ENCODE measurements at places on chromosomes 12 and 14.
A peak's percentile ranks its signal among the peaks of the same experiment; 100 is the strongest.

GRCh38 chr12:111773801-111774551, 7.2 kb downstream of the ALDH2 start:
- peak; percentile 64 for DNase-seq

- no peak for DNase-seq
Measured at GRCh38 chr12:108744021-108744897, 12.9 kb upstream of the CORO1C start.

DNA sequence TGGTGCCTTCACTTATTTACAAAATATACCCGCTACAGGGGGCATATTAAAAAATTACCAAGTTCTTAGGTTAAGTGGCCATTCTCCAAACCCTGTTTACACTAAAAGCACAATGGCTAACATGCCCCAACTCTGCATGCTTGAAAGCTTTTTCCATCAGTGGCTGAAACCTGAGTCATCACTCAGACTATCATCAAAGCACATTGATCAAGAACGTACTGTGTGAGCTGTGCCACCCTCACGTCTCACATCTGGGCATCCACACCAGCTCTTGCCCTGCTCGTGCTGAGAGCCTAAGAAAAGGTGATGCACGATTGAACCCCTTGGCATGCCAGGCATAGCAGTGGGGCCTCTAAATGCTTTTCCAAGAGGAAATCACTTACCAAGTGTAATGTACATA, 13.2 kb downstream of the AQP6 start:
- no peak for DNase-seq

DNA sequence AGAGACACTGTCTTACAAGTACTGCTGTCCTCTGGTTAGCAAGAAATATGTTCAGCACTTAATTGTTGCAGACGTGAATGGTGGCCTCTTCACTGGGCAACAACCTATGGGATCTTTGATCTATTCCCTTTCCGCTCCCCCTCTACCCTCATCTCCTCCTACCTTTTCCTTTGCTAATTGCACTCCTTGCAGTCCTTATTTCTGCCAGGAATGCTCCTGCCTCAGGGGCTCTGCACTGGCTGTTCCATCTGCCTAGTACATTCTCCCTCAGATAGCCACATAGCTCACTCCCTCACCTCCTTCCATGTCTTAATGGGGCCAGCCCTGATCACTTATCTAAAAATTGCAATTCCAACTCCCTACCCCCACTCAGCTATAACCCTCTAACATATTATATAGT, 4.5 kb upstream of the NFYB start:
- no peak for DNase-seq

GRCh38 chr14:36233217-36233616, 56.7 kb upstream of the PTCSC3 start:
- DNase-seq: no peak

DNA sequence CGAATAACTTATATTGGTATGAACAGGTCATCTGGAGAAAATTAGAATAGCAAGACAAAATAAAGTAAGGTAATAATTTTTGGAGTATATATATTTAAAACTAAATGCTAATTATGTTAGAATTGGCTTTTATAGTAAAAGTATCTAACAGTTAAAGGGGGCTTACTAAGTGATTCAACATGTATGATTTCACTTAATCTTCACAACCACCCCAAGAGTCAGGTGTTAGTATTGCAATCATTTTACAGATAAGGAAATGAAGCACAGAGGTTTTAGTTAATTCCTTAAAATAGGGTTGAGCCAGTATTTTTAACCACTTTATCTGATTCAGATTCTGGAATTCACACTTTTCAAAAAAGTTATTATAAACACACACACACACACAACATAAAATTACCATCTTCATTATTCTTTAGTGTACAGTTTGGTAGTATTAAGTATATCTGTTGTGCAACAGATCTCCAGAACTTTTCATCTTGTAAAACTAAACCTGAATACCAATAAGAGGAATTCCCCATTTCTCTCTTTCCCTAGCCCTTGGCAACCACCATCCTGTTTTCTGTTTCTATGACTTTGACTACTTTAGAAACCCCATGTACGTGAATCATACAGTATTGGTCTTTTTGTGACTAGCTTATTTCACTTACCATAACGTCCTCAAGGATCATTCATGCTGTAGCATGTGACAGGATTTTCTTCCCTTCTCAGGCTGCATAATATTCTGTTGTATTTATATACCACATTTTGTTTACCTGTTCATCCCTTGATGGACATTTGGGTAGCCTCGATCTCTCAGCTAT, 12.5 kb downstream of the A2M start:
- DNase-seq: no peak

GRCh38 chr14:24817212-24818057, 183.4 kb upstream of the GZMB start:
- no peak for DNase-seq

DNA sequence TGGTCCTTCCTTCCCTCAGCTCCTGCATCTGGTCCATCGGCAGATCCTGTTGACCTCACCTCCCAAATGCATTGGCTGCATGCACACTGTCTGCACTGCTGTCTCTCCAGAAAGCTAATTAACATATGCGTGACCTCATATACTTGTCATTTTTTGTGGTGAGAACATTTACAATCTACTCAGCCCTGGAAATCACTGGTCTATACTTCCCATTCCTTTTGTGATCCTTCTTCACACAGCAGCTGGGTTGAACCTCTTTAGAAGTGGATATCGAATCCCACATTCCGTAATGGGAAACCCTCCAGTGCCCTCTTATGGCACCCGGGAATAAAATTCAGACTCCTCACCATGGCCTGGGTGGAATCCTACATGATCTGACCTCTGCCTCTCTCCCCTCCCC, 45.0 kb downstream of the SMOC1 start:
- no peak for DNase-seq

DNA sequence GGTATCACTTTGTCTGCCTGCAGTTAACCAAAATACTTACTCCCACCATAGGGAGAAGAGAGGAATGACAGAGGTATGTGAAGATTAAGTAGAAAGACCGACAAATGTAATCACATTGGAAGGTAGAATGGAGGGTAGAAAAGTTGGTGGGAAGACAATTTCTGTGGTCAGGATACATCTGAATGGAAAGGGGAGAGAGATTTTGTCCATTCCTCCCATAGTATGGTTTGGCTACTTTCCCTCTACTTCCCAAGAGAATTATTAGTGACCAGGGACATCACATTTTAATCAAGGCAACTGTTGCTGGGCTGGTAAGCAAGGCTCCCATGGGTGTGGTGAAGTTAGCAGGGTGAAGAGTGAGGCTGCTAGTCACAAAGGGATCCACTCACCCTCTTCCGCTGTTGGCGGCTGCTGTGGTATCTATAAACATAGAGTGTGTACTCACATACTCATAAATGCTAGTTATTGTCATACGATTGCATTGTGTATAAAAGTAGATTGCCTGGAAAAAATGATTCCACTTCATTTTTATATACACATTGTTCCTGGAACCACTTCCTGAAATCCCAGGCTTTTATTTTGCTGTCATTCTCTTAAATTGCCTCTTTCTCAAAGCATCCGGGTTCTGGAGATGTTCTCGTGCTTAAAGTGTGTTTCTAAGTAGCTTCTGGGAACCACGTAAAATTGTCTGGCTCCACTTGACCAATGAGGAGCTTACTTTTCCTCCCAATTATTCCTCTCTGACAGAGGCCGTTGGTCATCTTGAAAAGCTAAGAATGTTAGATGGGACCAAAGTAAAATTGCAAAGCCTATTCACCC, 413.1 kb downstream of the ZFP36L1 start:
- no peak for DNase-seq

DNA sequence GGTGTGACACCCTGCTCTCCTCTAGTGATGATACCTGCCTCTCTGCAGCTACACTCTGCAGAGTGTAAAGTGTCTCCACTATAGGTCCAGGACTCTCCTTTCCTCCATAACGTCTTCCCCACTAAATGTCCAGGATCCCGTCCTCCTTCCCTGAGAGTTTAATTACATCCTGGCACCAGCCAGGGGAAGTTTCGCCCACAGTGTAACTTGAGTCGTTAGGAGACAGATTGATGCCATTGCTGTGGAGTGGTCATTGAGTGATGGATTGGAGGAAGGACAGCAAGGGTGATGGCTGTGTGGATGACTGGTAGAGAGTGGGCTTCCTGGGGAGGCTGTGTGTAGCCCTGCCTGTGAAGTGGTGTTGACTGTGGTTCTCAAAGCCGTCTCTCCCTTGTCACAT, 84.0 kb upstream of the TMEM132D start:
- no peak for DNase-seq

- DNase-seq: no peak
Measured at GRCh38 chr12:99049774-99050173, 404.7 kb downstream of the APAF1 start.

DNA sequence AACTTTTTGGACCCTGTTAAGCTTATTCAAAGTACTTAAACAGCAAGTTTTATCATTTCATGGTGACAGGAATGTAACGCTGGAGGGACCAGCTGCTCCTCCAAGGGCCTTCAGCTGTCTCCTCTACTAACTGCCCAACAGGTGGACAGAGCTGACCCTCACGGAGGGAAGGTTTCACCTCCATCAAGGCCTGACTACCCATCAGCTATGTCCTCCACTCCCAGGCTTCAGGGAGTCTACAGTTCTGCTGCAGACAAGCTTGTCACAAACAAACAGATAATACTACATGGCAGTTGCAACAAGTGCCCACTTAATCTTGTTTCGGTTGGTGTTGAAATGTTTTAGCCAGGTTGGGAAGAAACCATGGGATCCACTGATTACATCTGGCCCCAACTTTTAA, 175.1 kb downstream of the TTC7B start:
- no peak for DNase-seq

GRCh38 chr12:82055391-82055790, 296.2 kb upstream of the PPFIA2 start:
- no peak for DNase-seq

GRCh38 chr12:132582582-132583410, 27.6 kb downstream of the LRCOL1 start:
- DNase-seq: no peak

DNA sequence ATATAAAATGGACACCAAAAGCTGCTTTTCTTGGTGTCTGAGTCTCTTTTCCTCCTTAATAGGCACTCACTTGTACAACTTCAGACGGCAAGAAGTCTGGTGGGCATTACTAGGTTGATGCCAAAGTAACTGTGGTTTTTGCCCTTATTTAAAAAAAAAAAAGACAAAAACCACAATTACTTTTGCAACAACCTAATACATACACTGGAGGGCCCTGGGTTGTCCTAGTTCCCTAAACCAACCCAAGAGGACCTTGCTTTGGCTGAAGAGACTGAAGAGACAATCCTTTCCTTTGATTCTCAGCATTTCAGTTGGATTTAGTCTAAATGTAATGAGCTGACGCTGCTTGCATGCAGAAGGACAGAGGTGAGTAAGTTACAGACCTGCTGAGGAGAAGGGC, 16.2 kb upstream of the PLEKHG3 start:
- DNase-seq: no peak

DNA sequence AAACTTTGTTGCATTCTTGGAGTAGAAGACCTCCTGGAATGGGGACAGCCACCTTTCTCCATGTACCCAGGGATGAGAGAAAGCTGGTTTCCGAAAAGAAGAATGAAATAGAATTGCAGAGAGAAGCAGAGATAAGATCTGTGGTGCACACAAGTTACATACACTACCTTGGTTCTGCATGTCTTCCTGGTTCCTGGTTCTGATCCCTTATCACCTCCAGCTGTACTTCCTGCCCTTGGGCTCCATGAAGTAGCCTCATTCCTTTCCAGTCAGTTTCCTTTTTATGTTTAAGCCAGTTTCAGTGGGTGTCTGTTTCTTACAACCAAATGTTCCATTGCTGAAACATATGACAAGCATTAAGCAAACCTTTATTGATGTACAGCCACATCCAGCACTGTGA, 69.3 kb downstream of the FBXW8 start:
- DNase-seq: no peak

GRCh38 chr12:76757694-76758093, 6.2 kb upstream of the ZDHHC17 start:
- DNase-seq: no peak

DNA sequence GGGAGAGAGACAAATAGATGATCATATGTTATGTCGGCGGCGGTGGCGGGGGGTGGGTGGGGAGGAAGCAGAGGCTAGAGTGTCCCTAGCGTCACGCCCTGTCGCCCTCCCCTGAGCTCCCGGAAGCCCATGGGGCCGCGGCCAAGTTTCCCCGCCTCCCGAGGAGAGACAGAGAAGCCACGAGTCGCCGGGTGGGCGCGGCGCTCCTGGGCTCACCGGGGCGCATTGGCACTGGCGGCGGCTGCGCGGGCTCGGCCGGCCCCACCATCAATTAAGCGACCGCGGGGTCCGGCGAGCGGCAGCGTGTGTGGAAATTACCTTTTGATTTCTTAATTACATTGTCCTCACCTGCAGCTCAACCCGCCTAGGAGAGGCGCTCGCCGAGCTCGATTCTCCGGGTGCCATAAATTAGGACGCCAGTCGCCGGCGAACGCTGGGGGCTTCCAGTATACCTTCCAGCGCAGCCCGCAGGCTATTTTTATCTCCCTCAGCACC, 119.9 kb upstream of the LHX5 start:
- DNase-seq: no peak

DNA sequence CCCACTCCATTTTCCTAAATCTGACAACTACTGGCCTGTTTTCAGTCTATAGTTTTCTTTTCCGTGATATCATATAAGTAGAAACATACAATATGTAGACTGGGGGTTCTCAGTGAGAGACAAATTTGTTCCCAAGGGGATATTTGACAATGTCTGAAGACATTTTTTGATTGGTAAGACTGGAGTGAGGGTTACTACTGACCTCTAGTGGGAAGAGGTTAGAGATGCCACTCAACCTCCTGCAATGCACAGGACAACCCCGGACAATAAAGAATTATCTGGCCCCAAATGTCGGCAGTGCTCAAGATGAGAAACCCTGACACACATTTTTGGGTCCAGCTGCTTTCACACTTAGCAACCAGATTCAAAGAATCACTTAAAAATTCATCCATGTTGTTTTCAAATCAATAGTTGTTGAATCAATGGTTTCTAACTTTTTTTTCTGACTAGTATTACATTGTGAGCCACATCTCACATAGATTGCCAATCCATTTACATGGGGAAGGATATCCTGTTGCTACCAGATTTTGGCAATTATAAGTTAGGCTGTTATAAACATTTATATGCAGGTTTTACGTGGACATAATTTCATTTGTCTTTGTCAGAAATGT, 307.1 kb downstream of the RPL10L start:
- DNase-seq: no peak

DNA sequence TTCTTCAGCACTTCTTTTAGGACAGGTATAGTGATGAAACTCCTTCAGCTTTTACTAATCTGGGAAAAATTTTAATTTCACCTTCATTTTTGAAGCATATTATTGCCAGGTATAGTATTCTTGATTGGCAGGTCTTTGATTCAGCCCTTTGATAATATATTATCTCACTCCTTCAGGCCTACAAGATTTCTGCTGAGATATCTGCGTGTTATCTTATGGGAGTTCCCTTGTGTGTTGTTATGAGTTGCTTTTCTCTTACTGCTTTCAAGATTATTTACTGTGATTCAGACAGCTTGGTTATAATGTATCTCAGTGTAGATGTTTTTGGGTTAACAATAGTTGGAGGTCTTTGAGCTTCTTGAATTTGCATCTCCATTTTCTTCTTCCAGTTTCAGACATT, 87.4 kb downstream of the ATF7IP start:
- no peak for DNase-seq

Measured in HFF-Myc (cell line).